ENCODE measurements at places on chromosomes 1 and 21.

DNA sequence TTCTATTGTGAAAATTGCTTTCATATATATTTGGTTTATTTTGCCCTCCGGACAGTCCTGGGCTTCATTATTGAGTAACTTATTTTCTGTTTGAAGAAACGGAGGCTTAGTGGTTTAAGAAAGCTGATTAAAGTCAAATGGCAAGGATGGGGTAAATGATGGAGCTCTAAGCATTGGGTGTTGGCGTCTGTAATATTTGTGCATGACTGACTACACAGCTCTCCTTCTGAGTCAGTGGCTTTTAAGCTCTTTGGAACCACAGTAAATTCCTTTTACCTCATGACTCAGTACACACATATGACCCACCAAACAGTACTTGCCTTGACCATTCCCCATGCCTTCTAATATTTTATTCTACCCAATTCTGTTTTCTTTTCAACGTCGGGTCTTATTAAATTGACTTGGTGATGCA lies 21.0 kb downstream of the B3GALT5 start:
- DNase-seq, result peak; percentile 3

GRCh38 chr1:233326319-233326718 lies 1.2 kb upstream of the MAP3K21 start:
- DNase-seq, result no peak

DNA sequence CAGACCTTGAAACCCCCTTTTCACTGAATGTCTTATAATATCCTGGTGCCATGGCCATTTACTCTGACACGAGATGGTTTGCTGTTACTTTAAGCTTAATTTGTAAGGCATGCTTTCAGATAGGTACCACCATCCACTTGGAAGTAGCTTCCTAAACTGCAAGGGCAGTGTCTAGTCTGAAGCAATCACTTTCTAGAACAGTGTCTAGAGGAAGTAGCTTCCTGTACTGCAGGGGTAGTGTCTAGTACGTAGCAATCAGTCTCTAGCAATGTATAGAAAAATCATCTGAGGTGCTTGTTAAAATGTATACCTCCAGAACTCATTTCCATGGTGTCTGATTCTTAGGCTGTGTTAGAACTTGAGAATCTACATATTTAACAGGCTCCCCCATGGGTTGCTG lies 42.5 kb downstream of the ZBTB40 start:
- no peak for DNase-seq

- DNase-seq, result peak; percentile 9
Observed at GRCh38 chr1:44361478-44361877, 6.4 kb upstream of the ERI3 start.

- no peak for DNase-seq
Observed at GRCh38 chr1:36523230-36523495, 40.5 kb upstream of the CSF3R start.

Data from lung microvascular endothelial cell (primary cell).